Fibroblast of lung (primary cell): ENCODE measurements at places on chromosomes 13 and 19. TPM values are rescaled to one million over a fixed set of nuclear protein-coding genes. Genes with fewer than 3 reads are reported as not detected.

TNNT1 gene
- 7.4 and 10.4 TPM in 2 replicates for total RNA-seq

DNA sequence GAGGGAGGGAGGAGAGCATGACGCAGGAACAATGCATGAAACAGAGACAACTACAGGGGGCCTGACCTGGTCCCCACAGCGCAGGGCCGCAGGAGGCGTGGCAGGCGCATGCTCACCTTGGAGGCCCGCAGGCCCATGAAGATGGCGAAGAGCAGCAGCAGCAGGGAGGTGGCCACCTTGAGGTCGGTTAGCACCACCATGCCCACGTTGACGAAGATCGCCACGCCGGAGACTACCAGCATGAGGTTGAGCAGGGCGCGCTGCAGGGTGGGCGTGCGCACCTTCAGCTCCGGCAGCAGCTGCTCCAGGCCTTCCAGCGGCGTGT, 17.0 kb downstream of the EMP3 start:
- no peak for DNase-seq

- no peak for DNase-seq
Observed at GRCh38 chr13:106295971-106296370, 239.5 kb downstream of the EFNB2 start.

DNA sequence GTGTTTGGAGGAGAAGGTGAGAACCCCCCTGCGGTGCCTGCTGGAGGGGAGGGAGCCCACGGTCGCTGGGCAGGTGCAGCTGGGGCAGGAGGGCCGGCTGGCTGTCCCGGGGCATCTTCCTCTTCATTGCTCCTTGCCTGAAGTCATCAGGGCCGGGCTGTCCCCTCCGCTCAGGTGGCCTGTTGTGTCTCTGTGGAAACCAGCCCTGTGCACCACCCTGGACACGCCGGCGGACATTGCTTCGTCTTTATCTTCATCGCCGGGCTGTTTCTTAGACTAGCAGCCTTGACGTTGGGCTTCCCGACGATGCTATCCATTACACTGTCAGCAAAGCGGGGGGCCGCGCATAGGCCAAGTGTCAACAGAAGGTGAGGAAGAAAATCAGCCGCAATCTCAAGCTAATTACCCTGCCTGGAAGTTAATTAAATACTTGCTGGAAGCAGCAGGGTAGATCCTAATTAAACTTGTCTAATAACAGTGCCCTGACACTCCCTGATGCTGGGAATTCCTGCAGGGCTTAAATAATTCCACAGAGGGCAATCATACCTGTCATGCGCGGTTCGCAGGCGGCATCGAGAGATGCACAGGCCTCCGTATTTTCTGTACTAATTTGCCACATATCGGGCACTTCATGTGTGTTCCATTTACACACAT, 111.4 kb upstream of the SOX1 start:
- DNase-seq: no peak

DNA sequence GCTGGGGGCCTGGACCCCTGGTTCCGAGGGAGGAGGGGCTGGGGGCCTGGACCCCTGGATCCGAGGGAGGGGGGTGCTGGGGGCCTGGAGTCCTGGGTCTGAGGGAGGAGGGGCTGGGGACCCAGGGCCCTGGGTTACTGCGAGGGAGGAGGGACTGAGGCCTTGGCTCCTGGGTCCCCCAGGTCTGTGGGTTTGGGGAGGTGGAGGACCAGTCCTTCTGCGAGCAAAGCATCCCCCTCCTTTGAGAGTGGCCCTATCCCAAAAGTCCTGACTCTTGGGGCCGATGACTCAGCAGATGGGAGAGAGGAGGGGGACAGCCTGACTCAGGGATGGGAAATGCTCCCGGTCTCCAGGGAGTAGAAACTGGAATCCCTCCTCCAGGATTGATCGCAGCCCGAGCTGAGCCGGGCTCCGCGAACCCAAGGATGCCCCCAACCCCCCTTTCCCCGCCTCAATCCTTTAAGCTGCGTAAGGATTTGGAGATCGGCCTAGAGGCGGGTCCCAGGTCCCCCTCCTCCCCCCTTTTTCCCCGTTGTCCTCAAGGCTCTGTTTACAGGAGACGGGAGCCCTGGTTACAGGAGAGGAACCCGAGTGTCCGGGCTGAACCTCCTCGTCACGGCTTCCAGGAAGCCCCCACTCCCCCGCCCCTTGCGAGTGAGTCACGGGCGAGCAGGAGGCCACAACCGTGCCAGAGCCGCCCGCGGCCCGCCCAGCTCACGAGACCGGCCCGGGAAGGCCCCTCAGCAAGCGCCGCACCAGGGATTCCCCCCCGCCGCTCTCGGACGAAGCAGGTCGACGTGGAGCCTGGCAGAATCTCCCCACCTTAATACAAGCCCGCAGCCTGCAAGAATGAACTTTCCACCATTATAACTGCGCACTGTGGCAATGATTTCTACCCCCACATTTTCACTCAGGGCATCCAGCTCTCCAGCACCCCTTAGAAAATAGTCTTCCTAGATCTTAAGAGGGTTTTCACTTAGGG, 3.0 kb upstream of the ZFP36 start:
- peak; percentile 97 for DNase-seq

NDUFA13 gene
- 215 and 221 TPM in 2 replicates for total RNA-seq

DNA sequence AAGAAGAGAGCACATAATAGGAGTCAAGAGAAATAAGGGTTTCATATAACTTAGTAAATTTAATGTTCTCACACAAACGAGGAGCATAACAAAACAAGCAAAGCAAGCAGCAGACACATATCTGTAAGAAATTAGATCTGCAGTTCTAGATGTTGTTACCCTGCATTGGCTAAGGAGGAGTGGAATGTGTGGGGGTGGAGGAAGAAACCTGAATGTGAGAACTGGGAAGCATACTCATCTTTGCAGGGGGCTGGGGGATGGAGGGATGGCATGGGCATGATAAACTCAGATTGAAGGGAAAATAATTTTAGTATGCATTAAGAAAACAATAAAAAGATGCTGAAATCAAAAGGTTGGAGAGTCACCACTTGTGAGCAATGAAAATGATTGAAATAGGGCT, 255.0 kb downstream of the LIG4 start:
- no peak for DNase-seq

ZSCAN1 gene
- total RNA-seq: under 0.01 TPM in 1 of 2 replicates, not detected in the other

- DNase-seq: peak; percentile 33
Observed at GRCh38 chr13:30510811-30511371, 45.2 kb upstream of the HMGB1 start.

GRCh38 chr13:30774214-30774730, 38.9 kb downstream of the ALOX5AP start:
- no peak for DNase-seq

- DNase-seq: no peak
Observed at GRCh38 chr13:33624740-33625139, 193.2 kb upstream of the RFC3 start.

DNA sequence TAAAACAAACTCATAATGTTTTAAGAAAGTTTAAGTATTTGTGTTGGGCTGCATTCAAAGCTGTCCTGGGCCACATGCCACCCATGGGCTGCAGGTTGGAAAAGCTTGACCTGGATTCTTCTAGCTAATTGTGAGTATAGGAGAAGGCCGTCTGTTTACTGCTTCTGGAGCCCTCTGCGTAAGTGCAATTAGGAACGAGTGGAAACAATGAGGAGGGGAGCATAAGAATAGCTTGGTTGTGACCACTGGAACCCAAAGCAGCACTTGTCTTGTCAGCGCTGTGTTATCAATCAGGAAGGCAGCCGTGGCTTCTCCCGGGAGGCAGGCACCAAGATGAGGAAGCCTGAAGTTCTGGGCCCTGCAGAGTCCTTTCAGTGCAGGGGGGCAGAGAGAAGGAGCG, 110.4 kb upstream of the MBNL2 start:
- no peak for DNase-seq

GRCh38 chr19:16429066-16429758, 42.6 kb downstream of the EPS15L1 start:
- DNase-seq: no peak

- DNase-seq: no peak
Observed at GRCh38 chr19:19452243-19453124, 47.0 kb downstream of the GATAD2A start.

- DNase-seq: no peak
Observed at GRCh38 chr13:94162289-94162688, 317.2 kb downstream of the DCT start.

DNA sequence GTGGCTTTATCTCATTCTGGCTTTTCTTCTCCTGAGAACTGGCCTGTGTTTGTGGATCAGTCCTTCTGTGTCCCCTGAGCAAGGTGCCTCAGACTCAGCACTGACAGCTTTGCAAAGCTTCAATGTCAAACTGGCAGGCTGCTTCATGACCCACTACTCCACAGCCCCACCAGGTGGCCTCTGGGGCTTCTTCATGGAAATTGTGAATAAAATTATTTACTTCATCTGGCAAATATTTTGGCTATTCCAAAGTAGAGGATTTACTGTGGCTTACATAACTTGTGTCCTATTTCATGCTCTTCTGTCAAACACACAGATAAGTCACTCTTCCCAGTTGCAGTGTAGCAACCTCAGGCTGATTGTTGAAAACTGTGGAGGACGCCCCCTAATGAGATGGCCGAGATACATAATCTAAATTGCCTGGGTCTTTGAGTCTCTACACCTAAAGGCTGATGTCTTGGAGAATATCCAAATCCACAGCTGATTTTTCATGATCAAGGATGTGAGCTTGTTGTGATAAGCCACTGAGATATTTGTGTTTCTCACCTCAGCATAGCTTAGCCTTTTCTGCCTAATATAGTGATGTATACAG, 721.9 kb upstream of the SLC10A2 start:
- DNase-seq: peak; percentile 0

- DNase-seq: peak; percentile 51
Observed at GRCh38 chr19:48415395-48415794, 21.9 kb downstream of the GRIN2D start.

DNA sequence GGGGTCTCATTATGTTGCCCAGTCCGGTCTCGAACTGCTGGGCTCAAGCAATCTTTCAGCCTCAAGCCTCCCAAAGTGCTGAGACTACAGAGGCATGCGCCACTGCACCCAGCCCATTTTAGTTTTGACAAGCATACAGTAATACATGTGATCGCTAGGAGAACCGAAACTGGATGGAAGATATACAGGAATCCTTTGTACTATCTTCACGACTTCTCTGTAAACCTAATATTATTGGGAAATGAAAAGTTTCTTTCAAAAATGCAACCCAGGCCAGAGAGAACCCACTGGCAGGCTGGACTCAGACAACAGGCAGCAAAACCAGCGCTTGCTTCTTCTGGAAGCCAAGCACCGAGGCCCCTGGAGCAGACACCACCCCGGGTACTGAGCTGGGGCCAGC, 9.4 kb downstream of the C19orf12 start:
- DNase-seq: no peak

ZNF414 gene
- 2.8 and 4.0 TPM in 2 replicates for total RNA-seq

GRCh38 chr19:10762656-10763055, 44.8 kb downstream of the DNM2 start:
- DNase-seq: no peak

ELSPBP1 gene
- total RNA-seq: not detected in 2 replicates

DNA sequence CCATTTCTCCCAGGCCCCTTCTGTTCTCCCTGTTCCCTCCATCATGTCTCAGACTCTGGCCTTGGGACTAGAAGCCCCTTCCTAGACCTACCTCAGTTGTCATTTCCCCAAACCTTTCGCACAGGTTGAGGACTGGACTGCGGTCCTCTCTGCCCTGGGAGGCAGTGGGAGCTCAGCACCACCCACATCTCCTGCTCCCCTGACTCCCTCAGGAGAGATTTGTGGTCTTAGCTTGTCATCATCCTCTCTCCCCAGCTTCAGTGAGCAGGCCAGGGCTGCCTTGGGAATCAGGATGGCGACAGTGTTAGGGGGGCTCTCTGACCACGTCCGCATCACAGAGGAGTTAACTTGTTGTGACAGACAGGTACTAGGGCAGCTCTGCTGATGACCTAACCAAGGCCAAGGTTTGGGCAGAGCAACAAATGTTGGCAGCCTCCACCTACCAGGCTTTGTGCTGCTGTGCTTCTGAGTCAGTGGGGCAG, 25.6 kb upstream of the RNF17 start:
- DNase-seq: no peak

- DNase-seq: peak; percentile 90
Observed at GRCh38 chr19:49361438-49362047, 673 bp downstream of the TEAD2 start.

DNA sequence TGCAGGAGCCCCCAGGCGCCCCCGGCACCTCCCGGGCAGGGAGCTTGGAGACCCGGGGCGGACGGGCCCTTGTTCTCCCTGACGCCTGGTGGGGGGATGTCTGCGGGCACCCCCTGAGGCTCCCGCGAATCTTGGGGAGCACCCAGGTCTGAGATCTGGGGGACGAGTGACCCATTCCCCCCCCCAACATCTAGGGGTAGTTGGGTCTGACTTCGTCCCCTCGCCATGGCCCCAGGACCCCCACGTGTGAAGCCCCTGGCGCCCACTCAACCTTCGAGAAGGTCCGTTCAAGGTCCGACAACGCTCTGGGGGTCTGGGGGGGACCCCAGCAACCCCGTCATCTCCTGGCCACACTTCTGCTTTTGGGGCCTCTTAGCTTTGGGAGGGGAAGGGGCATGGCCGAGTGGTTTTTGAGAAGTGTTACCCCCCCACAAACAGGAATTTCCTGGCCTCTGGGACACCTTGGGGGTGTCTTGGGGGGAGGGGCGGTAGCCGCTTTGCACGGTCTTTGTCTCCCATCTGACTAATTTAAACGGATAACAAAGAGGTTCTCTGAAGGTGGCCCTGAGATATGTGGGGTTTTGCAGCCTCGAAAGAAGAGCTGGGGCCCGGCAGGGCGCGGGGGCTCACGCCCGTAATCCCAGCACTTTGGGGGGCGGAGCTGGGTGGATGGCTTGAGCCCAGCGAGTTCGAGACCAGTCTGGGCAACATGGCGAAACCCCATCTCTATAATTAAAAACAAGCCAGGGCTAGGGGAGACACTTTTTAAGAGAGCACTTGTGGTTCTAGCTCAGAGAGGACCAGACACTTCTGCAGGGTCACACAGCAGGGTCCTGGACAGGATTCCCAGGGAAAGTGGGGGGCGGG, 608 bp downstream of the CNN2 start:
- no peak for DNase-seq

DNA sequence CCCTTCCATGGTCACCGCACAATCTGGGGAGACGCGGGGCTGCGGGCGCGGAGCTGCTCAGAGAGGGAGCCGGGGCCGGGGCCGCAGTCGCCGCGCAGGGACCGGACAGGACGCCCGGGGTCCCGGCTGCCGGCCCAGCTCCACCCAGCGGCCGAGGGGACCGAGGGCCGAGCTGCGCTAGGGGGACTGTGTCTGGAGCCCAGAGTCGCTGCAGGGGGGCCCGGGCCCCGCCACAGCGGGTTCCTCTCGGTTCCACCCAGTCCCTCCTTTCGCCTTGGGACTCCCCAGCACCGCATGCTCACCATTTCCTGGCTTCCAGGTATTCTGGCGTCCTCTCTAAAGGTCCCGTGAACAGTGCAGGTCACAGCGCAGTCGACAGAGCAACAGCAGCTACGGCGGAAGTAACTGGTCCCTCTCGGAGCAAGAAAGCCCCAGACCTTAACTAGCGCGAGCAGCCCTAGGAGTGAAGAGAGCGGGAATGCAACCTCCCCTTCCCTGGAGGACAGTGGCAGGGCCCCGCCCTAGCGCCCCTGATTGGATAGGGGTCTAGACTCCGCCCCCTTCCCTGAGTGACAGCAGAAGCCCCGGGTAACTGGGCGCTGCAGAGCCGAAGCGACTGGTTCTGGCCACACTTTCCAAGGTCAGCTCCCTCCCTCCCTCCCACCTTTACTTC, at the start of gene ZNF878:
ZNF878 (minus strand) TSS at position 465 of the 673 bp plus-strand sequence; CDS start at position 305, 160 bp downstream.
- peak; percentile 78 for DNase-seq

GRCh38 chr13:46104868-46105267, at the start of gene CPB2:
Gene CPB2 (minus strand): TSS chr13:46105033. CDS start chr13:46105009, 24 bp downstream.
- no peak for DNase-seq
